ENCODE measurements at places on chromosomes 7 and 10.

- DNase-seq, result no peak
Observed at GRCh38 chr10:88107296-88108097, 244.1 kb downstream of the PTEN start.

GRCh38 chr10:103295374-103296015, 18.6 kb downstream of the INA start:
- DNase-seq, result no peak

GRCh38 chr7:144474800-144475615, 71.5 kb upstream of the NOBOX start:
- DNase-seq, result no peak

DNA sequence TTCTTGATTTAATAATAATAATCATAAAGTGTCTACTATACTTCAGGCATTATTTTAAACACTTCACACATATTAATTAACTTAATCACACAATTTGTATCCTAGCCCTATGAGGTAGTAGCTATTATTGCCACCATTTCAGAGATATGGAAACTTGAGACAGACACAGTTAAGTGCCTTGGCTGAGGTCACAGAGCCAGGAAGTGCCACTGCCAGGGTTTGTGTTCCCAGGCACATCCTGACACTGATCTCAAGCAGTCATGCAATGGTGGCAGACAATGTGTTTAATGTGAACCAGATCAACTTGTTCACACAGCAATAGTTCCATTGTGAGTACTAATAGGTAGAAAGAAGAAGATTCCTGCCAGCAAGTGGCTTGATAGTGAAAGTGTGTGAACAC, 666.0 kb downstream of the SUGCT start:
- DNase-seq, result no peak

GRCh38 chr10:115875172-115875571, 397.8 kb downstream of the GFRA1 start:
- DNase-seq, result no peak

DNA sequence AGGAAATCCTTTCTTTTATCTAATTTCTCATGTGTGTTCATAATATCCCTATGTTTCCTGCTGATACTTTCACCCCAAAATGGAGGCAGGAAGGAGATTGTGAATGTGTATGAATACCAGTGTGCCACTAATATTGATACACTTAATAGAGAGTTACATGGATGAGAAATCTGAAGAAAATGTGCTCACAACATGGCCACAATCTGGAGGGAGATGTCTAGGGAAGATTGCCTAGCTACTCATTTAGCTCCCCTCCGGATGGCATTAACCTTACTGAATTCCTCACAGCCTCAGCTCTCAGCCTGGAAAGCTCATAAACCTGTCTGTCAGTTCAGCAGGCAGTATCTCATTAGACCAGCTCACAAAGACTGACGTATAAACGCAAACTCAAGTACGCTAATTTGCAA, 23.4 kb upstream of the DMTF1 start:
- no peak for DNase-seq
